A549 treated with CpdA at 1 μM for 4 hours (cell line): ENCODE measurements at places on chromosomes 2 and 18. TPM values are rescaled to one million over a fixed set of nuclear protein-coding genes. Genes with fewer than 3 reads are reported as not detected.

Gene VWC2L
- not detected in 5 replicates for total RNA-seq

Gene RAMP1
- 0.09 TPM in 1 of 5 replicates, not detected in the others for total RNA-seq

Gene CNRIP1
- total RNA-seq = 1.8 to 3.1 TPM (median 2.3 TPM) in 5 replicates

Gene UGT1A5
- not detected in 5 replicates for total RNA-seq

Gene GAD1
- 0.20 to 0.98 TPM (median 0.66 TPM) in 5 replicates for total RNA-seq

Gene SPHKAP
- total RNA-seq = not detected in 5 replicates

Gene CLASP1
- total RNA-seq = 12.2 to 20.4 TPM (median 16.6 TPM) in 5 replicates

Gene TMEM247
- total RNA-seq = not detected in 5 replicates

Gene NT5DC4
- 0.49 TPM in 1 of 5 replicates, not detected in the others for total RNA-seq

Gene MEX3C
- total RNA-seq = 18.7 to 22.2 TPM (median 21.6 TPM) in 5 replicates

Gene MYCN
- not detected in 5 replicates for total RNA-seq

Gene CD8B2
- not detected in 5 replicates for total RNA-seq

Gene DES
- total RNA-seq = 0.05 to 0.17 TPM in 2 of 5 replicates, not detected in the others

Gene ACADL
- total RNA-seq = 0.03 to 0.07 TPM (median 0.06 TPM) in 4 of 5 replicates, not detected in the other

Gene GBX2
- 2.2 to 3.7 TPM (median 2.6 TPM) in 5 replicates for total RNA-seq

Gene AQP12A
- total RNA-seq = not detected in 5 replicates

Gene ABCB11
- total RNA-seq = 0.02 TPM in 1 of 5 replicates, not detected in the others

Gene PTPRN
- total RNA-seq = 0.86 to 2.1 TPM (median 0.92 TPM) in 5 replicates

Gene CCDC74B
- 5.0 to 7.5 TPM (median 5.8 TPM) in 5 replicates for total RNA-seq

Gene ATP6V1C2
- 0.26 to 1.2 TPM (median 0.49 TPM) in 5 replicates for total RNA-seq

Gene ADGRF3
- total RNA-seq = 0.09 to 0.31 TPM (median 0.12 TPM) in 5 replicates

Gene XDH
- total RNA-seq = 1.1 to 1.7 TPM (median 1.2 TPM) in 5 replicates

Gene OTOF
- 0.06 to 0.12 TPM (median 0.07 TPM) in 5 replicates for total RNA-seq

Gene ALPP
- 0.23 to 0.37 TPM (median 0.35 TPM) in 5 replicates for total RNA-seq

Gene CHRNG
- total RNA-seq = not detected in 5 replicates

Gene BMP10
- total RNA-seq = not detected in 5 replicates

Gene MCFD2
- 97.0 to 115 TPM (median 108 TPM) in 5 replicates for total RNA-seq

Gene SP9
- total RNA-seq = 2.4 to 4.0 TPM (median 3.3 TPM) in 5 replicates

Gene HNMT
- 0.38 to 1.8 TPM (median 0.68 TPM) in 5 replicates for total RNA-seq

Gene CAPN14
- total RNA-seq = 0.02 to 0.06 TPM in 2 of 5 replicates, not detected in the others

Gene EGR4
- total RNA-seq = 0.16 to 0.30 TPM (median 0.27 TPM) in 5 replicates

Gene ITM2C
- 63.7 to 80.6 TPM (median 76.6 TPM) in 5 replicates for total RNA-seq

Gene COL6A3
- 0.02 to 0.25 TPM (median 0.10 TPM) in 5 replicates for total RNA-seq

Gene AMMECR1L
- total RNA-seq = 16.9 to 20.3 TPM (median 18.7 TPM) in 5 replicates

Gene GALNT5
- total RNA-seq = 2.8 to 3.1 TPM (median 2.8 TPM) in 5 replicates

Gene TUBB8B
- total RNA-seq = not detected in 5 replicates

Gene SH3RF3
- 0.37 to 0.48 TPM (median 0.38 TPM) in 5 replicates for total RNA-seq

Gene ZNF892
- total RNA-seq = 0.39 to 0.59 TPM (median 0.49 TPM) in 4 of 5 replicates, not detected in the other

Gene PSMA8
- not detected in 5 replicates for total RNA-seq

Gene PRKAG3
- total RNA-seq = not detected in 5 replicates

Gene MC4R
- total RNA-seq = not detected in 5 replicates
